ENCODE measurements at places on chromosomes 6 and 20.

DNA sequence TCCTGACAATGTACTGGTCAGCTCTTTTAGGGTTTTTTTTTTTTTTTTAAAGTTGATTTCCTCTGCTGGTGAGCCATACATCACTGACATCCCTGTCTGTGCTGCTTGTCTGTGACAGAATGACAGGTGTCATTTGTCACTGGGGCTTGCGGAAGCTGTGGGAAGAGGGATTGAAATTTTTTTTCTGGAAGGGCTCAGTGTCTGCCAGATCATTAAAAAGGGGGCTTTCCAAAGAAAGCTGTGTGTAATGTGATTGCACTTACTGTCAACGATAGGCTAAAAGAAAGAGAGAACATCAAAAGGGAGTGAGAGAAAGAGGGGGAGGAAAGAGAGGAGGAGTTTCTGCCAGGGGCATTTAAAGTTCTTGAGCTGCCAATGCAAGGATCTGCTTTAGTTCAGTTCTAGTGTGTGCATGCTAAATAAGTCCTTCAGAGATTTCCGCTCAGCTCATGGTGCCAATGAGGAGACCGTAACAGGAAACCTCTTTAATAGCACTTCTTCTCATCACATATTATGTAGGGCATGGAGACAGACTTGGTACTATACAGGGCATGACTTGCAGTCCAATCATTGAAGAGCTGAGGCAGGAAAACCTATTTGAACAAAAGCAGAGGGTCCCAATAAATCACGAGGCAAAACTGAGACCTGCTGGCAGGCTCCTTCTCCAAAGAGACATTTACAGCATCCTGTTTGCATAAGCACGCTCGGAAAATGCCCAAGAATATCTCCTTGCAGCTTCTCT lies 177.2 kb downstream of the TSHZ2 start:
- DNase-seq = peak; percentile 41

GRCh38 chr6:18603361-18603760 lies 216.2 kb downstream of the RNF144B start:
- DNase-seq = no peak

- DNase-seq = no peak
These were observed 41.2 kb downstream of the RPP21 start for GRCh38 chr6:30386166-30386565.

- no peak for DNase-seq
These were observed 1.2 kb upstream of the NOL4L start for GRCh38 chr20:32586291-32586690.

GRCh38 chr20:11274141-11274594 lies 600.4 kb upstream of the JAG1 start:
- peak; percentile 78 for DNase-seq

DNA sequence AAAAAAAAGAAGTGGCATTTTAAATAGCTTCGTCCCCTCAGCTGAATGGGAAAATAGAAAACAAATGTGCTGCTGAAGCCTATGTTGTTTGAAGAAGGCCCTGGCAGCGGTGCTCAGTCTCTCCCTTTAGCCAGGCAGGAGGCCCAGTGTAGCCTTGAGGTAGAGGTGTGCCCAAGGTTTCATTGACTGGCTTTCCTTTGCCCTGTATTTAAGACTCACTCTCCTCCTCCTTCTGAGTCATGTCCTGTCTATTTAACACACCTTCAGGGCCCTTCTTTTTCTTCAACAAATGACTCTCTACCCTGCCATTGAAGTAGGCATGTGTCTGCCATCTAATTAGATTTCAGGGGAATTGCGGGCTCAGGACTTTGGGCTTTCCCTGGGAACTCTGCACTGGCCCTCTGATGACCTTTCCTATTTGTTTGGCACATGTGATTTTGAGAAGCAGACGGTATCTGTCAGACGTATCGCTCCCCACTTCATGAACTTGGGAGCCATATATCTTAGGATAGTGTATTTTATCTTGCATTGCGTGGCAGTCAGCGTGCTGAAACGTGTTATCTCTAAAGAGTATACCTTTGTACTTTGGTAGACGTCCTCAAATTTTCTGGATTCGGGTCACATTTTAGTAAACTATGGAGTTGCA lies 4.3 kb downstream of the TJAP1 start:
- no peak for DNase-seq

GRCh38 chr6:20868397-20869096 lies 334.3 kb downstream of the CDKAL1 start:
- DNase-seq = no peak

DNA sequence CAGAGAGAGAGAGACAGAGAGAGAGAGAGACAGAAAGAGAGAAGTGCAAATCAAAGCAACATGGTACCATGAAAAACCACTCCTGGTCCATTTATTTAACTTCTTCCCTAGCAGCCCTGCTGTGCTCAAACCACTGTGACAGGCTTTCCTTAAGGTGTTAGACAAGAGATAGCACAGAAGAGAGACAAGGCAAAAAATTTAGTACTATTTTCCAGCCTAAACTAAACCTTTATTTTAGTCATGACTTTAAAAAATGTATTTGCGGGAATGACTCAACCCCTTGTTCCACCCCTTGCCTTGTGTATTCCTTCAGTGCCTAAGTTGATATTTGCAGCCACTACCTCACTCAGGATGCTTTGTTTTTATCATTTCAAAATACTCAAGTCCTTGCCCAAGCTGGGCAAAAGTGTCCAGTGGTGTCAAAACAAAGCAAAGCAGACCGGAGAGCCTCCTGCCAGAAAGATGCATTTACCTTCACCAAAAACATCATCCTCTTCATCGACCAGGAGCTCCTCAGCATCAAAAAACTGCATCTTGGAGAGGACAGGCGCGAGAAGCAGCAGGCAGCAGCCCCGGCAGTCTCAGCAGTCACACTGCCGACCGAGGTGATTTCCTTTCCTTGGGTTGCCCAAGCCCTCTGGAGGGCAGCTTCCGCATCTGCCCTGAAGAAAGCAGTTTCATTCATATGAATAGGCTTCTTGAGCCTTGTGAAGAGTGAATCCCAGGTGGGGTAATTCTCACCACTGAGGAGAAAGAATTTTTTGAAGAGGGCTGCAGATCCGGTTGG lies at the start of gene RIPOR2:
TSS of gene RIPOR2 (minus strand) at position 595 of the 787 bp plus-strand sequence. CDS start at position 533, 62 bp downstream.
- no peak for DNase-seq

- no peak for DNase-seq
These were observed 13.2 kb downstream of the ADGRF1 start for GRCh38 chr6:47028835-47029360.
